ENCODE measurements at places on chromosomes 12 and 14.

DNA sequence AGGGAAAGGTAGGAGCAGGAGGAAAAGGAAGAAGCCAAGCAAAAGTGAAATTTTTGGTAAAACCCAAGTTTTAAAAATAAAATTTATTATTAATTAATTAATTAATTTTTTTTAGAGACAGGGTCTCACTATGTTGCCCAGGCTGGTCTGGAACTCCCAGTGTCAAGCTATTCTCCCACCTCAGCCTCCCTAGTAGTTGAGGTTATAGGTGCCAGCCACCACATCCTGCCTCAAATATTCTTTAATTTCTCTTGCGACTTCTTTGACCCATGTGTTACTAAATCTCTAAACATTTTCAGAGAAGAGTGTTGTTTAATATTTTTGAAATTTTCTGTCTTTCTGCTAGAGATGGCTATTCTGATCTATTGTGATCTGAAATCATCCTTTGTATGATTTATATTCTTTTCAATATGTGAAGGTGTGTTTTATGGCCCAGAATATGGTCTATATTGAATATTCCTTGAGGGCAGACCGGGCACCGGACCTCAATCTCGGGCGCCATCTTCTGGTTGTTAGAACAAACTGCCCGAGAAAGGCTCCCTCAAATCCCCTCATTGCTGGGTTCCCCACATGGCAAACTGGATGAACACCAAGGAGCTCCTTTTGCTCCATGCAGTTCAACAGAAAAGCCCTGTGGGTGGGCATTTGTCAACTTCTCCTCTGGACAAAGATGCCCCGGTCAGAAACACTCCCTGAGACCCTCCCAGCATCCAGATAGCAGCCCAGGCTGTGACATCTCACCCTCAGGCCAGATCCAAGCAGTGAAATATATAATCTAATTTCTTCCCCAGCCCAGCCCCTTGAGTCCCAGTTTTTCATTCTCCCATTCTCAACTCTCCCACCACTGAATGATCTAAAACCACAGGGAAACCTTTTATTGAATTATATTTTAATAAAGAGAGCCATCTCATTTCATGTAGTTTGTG lies 110.5 kb downstream of the ASCL4 start:
- DNase-seq = no peak

GRCh38 chr14:77375164-77375950 lies 1.5 kb downstream of the TMED8 start:
- no peak for DNase-seq

- no peak for DNase-seq
These were observed 53.5 kb downstream of the CDC42BPB start for GRCh38 chr14:103003850-103004249.

DNA sequence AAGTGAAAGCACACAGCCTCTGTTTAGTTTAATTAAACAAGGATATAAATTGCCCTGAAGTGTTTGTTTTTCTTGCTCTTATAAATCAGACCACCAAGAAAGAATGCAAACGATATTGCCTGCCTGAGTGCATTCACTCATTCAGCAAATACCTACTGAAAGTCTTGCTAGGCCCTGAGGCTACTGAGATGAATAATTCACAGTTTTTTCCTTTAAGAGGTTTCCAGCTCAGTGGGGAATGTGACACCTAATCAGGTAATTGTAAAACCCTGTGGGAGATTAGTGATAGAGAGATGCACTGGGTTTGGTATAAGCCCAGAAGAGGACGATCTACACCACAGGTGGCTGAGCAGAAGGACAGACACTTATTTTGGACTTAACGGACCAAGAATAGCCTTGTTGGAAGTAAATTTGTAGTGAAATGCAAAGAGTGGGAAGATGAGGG lies 151.4 kb downstream of the SLC35F4 start:
- no peak for DNase-seq

DNA sequence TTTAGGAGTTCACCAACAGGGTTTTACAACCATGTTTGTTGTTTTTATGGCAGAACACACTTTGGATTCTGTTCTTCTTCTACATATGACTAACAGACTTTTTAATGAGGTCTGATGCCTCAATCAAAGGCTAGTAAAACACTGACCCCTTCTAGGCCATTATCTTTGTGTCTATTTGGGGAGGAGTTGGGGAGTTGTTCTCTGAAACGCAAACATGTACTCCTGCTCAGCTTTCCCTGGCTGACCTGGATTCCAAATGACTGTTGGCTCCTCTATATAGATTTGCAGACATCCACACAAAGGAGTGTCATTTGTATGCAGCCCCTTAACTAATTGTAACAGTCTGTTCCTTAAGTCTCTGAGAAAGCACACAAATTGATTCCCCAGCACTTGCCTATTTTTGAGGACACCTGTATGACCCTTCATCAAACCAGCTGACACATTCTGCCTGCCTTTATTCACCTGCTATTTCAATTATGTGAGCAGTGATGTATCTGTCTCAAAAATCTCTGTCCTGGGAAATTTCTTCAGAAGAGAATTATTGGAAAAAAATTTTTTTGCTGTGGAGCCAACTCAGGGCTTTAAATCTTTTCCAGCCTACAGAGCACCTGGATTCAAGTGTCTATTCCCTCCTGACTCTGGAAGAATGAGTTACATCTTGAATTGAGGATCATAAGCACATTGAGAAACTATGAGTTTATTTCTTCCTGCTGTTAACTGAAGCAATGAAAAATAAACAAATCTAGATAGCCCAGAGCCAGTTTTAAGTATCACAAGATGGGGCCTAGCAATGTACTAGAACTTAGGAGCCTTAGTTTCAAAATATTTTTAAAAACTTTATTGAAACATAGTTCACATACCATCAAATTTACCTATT lies 417.2 kb downstream of the RAD51B start:
- DNase-seq = no peak

DNA sequence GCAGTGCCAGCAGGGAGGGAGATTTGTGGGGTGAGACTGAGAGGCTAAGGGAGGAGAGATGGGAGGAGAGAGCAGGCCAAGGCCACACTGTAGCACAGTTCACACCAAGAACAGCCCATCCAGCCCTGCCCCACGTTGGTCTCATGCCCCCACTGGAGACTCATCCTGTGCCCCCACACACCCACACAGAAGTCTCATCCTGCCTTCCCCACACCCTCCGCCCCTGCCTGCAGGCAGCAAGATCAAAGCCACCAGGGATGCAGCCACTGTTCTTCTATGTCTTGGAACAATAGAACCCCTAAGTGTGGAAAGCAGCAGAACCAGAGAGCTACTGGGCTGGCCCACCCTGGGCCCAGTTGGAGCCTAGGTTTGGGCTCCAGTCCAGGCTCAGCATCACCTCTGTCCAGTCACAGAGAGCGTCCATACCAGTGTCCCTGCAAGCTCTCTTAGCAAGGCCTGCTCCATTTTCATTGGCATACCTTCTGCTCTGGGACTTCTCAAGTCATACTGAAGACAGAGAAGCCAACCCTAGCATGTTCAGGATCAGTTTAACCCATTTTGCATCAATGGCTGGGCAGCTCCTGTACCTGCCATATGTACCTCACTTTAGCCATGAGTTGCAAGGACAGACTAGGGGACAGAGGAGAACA lies 31.7 kb upstream of the HDAC7 start:
- no peak for DNase-seq

DNA sequence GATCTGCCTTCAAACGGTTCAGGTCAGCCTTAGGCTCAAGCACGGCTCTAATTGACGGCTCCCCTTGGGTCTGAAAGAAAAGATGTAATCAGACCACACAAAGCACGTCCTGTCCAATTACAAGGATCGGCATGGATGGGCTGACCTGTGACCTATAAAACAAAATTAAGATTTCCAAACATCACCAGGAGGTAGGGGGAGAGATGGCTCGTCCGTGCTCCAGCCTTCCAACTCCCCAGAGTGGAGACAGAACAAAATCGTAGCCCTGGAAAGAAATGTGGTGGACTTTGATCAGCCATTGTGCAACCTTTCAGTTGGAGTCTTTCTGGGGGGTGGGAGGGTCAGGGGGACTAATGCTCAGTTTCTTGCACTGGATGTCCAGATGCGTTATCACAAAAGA lies 226.6 kb upstream of the DIO3 start:
- DNase-seq = no peak

DNA sequence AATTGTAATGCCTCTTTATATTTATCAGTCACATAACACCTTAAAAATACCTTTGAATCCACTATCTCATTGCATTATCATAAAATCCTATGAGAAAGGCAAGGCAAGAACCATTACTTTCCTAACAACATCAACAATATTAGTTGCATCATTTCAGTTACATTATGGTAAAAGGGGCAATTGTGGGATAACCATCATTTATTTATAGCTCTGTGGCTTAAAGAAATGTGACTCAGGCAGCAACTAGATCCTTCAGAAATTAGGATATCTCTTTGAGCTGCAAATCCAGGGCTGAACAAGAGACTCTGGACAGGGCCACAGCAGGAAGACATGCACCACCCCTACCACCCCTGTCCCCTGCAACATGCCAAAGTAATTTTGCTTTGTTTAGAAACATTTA lies 36.4 kb downstream of the EPS8 start:
- no peak for DNase-seq

DNA sequence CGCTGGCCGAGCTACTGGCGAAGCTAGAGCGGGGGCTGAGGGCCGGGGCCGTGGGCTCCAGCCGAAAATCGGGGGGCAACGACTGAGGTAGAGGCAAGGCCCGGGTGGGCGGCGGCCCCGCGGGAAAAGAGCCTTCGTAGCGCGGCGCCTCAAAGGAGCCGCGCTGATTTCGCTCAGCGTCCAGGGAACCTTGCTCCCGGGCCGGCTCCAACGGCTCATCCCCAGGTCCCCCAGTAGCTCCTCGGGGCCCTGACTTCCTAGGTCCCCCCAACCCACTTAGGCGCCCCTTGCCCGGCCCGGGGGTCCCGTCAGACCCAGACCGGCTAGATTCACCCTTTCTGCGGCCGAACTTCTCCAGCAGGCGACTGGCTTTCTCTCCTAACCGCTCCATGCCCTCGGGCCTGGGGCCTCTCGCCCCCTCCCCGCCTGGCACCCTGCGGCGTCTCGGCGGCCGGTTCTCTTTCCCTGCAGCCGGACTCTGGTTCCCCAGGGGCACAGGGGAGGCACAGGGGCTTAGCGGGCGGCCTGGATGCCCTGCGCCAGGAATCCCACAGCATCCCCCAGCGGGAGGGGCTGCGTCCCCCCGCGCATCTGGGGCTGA lies 375 bp downstream of the AJUBA start:
- no peak for DNase-seq

GRCh38 chr12:42935756-42936155 lies 346.2 kb upstream of the PRICKLE1 start:
- no peak for DNase-seq

DNA sequence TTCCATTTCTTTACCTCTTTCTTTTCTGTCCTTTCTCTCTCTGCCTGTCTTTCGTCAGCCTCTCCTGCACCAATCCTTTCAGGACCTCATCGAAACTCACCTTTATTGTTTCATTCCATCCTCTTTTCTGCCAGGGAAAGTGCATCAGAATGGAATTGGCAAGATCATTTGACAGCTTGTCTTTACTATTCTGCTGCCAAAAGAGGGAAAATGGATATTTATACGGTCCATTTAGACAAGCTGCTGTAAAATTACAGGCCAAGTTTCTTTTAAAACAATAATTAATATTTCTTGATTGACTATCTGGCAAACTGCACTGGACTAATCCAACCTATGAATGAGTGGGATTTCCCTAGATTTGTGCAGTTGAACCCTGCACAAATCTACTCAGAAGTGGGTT lies 7.6 kb upstream of the SRGAP1 start:
- no peak for DNase-seq

DNA sequence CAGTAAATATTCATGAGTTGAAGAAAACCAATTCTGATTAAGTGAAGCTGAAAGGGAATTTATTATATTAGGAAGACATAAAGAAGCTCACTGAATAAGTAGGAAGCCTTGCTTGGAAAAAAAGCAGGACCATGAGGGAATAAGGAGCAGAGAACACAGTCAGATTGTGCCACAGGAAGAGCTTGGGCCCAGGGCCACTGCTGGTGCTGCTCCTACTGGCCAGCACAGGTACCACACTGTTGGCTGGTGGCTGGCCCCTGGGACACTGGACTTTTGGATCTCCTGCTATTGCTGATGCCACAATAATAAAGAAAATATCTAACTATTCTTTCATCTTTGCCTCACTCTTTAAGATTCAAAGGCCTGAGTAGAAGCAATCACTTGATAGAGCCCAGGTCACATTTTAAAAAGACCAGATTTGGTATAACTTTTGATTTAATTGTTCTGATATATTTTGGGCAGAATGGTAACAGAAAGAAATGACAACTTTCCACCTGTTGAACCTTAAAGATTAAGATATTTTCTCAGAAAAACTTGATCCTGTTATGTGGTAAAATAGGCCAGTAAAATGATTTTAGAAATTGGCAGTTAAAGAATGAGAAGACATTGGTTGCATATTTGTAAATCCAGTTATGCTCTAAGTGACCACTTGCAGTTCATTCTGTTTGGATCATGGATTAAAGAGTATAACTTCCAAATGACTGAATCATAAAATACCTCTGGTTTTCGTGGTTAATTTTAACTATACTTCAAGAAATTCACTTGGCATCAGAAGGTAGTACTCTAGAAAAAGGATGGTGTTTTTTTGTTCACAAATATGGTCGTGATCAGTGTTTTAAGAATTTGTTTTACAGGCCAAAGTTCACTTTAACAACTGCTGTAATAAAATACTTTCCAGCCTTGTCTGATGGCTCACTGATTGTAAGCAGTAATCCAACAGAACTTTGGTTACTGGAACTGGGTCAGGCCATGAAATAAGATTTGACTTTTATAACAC lies 68.3 kb downstream of the DERA start:
- DNase-seq = no peak

DNA sequence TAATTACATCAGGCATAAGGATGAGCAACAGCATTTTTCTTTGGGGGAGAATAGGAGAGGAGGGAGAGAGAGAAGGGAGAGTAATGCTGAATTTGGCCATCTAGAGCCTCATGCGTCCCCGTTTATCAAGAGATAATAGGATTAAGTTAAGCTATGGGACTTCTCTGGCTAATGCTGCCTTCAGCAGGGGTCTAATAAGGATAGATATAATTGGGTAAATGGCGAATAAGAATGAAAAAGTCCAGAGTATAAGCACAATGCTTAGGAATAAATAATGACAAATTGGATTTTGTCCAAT lies 470.0 kb downstream of the EGLN3 start:
- DNase-seq = no peak

DNA sequence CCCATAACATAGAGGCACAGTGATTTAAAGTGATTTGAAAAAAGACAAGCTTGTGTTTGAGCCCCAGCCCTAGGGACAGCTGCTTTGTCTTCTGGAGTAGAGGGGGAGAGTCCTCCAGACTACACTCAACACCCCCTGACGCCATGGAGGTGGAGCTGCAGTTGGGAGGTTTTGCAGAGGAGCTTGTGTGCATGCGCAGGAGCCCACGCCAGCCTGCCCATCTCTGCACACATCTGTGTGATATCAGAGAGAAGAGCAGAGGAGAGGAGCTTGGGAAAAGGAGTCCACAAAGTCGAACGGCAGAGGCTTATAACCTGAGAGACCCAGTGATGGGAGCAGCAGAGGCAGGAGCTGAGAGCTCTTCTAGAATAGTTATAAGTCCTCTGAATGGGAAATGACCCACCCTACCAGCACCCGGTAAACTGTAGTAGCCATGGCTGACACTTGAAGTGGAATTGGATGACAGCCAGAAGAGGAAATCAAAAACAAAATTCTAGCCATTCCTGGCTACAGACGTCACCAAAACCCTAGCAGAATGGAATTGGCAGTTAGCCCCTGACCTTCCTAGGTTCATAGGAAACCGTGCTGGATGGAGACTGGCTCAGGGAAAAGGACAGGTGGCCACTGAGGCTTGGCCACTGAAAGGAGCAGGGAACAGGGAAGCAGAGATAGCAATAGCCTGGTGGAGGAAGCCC lies 185.1 kb upstream of the VASH1 start:
- no peak for DNase-seq

GRCh38 chr12:121717041-121717699 lies 4.6 kb downstream of the TMEM120B start:
- DNase-seq = no peak

GRCh38 chr12:101826766-101827368 lies 3.9 kb downstream of the GNPTAB start:
- DNase-seq = no peak
